ENCODE measurements at places on chromosomes 2 and 18.

DNA sequence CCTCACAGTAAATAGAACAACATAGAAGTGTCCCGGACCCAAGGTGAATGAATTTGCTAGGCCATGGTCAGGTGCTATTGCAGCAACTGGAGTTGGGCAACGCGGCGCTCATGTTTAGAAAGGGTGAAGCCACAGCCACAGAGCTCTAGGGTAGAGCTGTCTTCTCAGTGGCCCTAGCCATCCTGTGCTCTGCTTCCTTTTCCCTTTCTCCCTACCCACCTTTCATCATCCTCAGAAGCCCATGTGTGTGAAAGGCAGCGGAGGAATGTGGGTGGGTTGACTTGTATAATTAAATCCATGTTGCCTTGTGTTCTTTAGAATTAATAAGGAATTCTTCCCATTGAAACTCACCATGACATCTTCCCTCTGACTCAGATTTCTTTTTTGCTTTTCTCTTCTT is 336.7 kb downstream of the OSR1 start:
- no peak for DNase-seq

- DNase-seq: no peak
Measured at GRCh38 chr2:3282056-3282998, 95.3 kb downstream of the EIPR1 start.

- DNase-seq: no peak
Measured at GRCh38 chr2:143183804-143184463, 54.7 kb downstream of the ARHGAP15 start.

DNA sequence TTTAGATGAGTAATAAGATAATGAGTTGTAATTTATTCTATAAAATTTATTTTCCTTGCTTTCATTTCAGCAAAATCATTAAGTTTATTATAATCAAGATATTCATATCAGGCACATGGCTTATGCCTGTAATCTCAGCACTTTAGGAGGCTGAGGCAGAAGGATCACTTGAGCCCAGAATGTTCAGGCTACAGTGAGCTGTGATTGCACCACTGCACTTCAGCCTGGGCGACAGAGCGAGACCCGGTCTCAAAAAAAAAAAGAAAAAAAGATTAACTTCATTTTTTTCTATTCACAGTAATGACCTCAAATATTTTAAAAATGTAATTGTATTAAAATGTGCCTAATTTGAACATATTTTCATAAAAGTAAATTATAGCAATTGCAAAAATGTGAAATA is 67.9 kb downstream of the ACYP2 start:
- no peak for DNase-seq

GRCh38 chr2:188668017-188668680 is 306.0 kb upstream of the COL3A1 start:
- no peak for DNase-seq

DNA sequence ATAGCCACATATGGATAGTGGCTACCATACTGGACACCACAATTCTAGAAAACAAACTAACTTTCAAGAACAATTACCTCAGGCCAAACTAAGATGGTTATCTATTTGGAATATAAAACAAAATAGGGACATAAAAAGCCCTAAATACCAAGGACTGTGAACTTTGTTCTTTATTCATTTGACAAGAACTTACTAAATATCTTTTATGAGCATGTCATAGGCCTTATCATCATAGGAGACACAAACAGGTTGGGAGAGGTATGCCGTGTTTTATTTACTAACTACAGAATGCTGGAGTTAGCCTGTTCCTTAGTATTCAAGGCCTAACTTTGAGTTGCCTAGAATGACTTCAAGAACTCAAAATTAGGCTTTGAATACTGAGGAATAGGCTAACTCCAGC is 32.1 kb downstream of the CCDC93 start:
- no peak for DNase-seq
